Muscle of back (tissue), 13 donors: ENCODE measurements at places on chromosomes 2 and 18. TPM values are rescaled to one million over a fixed set of nuclear protein-coding genes. Genes with fewer than 3 reads are reported as not detected.

The LONRF2 gene
- polyA plus RNA-seq: 1.0 TPM

The SKA1 gene
- polyA plus RNA-seq: 3.8 TPM

The CFAP210 gene
- polyA plus RNA-seq: 0.25 TPM

The RIF1 gene
- polyA plus RNA-seq: 64.3 TPM

The DYSF gene
- 116 TPM for polyA plus RNA-seq

The GPAT2 gene
- polyA plus RNA-seq: 5.1 TPM

DNA sequence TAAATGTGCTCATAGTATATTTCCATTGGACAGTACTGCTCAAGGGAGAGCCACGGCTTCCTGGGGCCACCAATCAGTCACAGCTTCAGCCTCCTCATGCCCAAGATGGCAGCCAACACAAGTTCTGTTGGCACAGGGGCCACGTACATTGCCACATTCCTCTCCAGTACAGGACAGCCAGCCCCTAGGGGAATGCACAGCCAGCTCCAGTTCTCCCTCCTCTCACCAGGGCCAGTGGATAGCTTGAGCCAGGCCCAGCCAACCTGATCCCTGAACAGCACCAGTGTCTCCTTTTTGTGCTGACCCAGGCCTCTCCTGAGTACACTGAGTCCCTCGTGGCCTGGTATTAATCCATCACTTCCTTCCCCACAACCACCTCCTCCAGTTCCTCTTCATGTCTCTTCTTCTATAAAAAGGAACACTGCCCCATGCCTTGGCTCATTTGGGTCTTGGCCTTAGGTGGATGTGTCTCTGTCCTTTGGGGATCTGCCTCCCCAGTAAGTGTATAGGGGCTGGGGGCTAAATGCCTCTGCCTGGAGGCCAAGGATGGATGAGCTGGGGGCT, 168.7 kb downstream of the TNS1 start:
- no peak for DNase-seq

GRCh38 chr2:234496835-234497593, at the start of gene ARL4C:
ARL4C (minus strand) TSS chr2:234497081; CDS start chr2:234496586, 495 bp downstream.
- DNase-seq: peak; percentile 75

- DNase-seq: no peak
Measured at GRCh38 chr18:56495884-56496283, 142.5 kb downstream of the TXNL1 start.

DNA sequence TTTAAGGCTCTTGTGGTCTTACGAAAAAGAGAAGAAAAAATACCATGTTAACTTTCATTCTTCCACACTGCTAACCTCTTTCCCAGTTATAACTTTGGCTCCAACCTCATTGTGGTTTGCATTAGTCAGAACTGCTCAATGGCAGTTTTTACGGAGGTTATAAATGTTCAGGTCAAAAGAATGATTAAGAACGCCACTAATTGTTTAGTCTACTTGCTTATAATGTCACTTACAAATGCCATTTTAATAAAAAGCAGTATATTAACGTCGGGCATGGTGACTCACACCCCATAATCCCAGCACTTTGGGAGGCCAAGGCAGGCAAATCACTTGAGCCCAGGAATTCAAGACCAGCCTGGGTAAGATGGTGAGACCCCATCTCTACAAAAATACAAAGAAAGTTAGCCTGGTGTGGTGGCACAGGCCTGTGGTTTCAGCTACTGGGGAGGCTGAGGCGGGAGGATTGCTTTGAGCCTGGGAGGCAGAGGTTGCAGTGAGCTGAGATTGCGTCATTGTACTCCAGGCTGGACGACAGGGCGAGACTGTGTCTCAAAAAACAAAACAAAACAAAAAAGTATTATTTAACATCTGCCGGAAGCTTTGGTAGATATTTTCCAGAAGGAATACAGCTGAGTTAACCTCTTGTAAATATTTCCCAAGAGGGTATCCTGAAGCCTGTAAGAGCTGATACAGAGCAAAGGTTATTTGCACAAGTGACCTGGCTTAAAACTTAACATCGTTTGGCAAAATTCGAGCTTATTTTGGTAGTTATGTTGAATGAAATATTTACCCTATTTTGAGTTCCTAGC, 5.1 kb downstream of the AGPS start:
- no peak for DNase-seq

GRCh38 chr18:26646901-26647300, 98.5 kb upstream of the KCTD1 start:
- no peak for DNase-seq

DNA sequence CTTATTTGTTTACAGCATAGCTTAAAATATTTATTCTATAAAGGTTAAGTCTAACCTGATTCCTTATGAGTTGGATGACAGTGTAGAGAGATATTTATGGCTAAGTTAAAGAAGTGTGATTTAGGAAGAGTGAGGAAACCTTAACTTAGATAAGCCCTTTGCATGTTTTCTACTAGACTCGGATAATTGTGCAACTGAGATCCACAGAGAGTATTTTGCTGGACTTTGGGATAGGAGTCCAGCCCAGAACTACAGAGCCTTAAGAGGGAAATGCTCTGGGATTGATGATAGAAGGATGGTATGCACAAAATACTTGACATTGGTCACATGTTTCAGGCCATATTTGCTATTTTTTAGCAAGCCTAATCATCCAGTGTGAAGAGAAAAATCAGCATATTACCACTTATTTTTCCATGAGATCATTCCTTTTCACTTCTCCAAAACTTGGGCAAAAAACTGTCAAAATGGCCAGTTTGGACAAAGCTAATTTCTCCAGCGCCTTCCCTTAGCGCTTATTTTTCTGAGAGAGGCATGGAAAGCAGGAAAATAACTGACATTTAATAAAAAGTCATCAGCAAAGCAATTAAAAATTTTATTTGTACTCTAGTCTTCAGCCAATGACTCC, 3.1 kb downstream of the CD28 start:
- DNase-seq: no peak

DNA sequence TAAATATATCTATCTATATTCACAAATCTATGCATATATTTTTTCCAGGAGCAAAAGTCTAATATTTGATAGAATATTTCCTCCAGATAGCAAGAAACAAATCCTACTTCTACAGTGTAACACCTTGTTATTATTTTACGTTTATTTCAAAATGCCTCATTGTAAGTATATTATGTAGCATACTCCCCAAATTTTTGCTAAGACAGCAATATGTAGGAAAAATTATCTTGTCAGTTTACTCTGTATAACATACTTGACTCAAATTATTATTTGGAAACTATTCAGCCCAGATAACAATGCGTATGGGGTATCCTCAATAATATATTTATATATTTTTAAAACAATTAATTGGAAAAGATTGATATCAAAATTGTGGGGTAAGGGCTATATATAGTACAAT, 313.2 kb downstream of the NR4A2 start:
- no peak for DNase-seq

DNA sequence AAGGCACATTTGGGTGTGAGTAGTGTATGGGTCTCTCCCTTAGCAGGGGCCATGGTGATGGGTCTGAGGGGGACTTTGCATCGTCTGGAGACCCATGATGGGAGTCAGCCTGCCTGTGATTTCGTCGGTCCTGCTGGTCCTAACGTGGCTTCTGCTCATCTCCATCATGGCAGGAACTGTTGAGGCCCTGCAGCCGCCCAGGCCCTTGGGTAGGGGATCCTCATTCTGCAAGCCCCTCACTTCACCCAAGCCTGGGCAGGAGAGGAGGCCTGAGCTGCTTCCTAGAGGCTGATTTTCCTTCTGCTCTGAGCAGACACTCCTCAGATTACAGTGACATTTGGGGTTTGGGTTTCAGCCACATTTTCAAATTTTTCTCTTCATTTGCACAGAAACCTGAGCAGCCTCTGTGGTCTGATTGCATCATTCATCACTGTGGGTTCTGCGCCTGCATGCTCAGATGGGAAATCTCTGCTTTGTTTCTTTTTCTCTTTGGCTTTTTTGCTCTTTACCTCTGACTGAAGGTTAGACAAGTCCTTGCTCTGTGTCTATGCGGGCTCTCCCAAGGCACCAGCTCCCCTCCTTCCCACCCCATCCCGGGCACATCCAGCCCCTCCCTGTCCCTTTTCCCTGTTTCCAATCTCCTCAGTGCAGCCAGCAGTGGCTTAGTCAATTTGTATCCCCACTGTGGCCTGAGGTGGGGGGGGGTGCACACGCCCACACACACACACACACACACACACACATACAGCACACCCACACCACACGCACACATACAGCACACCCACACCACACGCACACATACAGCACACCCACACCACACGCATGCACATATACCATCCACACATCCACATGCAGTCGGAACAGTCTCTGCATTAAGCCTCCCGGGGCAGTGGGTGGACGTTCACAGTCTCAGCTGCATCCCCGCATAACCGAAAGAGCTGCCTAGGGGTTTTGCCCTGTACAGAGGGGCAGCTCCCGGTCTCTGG, 305.4 kb upstream of the HS6ST1 start:
- DNase-seq: peak; percentile 65

GRCh38 chr18:30334781-30335180, 707.8 kb downstream of the DSC3 start:
- no peak for DNase-seq

GRCh38 chr2:146312899-146313298, 1531.9 kb upstream of the ACVR2A start:
- DNase-seq: peak; percentile 28

DNA sequence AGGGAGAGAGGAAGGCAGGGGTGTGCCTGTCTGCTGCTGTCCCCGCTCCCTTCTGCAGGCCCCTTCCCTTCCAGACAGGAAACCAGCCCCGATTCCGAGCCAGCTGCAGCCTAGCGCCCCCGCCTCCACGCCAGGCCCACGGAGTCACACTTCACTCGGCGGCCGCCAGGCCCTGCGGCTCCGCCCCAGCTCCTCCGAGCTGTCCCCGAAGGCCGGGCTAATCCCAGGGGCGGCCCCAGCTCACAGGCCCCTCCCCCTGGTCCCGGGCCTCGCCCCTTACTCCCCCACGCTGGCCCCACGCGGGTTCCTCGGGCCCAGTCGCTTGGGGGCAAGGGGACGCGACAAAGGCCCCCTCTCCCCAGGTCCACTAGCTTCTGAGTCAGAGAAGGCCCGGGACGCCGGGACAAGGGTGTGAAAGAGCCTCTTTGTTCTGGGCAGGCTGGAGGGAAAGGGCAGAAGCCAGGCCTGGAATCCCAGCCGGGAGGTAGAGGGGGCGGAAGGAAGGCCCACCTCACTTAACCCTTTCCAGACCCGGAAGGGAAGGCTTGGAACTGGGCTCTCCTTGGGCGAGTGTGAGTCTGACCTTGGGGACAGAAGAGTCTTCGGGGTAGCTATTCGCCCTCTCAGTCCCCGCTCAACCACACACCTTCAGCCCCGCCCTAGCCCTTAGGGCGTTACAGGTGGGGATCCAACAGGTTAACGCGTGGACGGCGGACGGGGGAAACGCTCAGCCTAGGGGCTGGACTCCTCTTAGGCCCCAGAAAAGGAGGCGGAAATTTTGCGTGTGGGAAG, 1.2 kb downstream of the RTKN start:
- peak; percentile 92 for DNase-seq

- DNase-seq: no peak
Measured at GRCh38 chr18:46069524-46069923, 2.5 kb downstream of the PSTPIP2 start.

- DNase-seq: no peak
Measured at GRCh38 chr2:202079310-202079709, 6.3 kb downstream of the KIAA2012 start.

GRCh38 chr2:129801575-129801974, 177.9 kb upstream of the RAB6C start:
- DNase-seq: no peak

DNA sequence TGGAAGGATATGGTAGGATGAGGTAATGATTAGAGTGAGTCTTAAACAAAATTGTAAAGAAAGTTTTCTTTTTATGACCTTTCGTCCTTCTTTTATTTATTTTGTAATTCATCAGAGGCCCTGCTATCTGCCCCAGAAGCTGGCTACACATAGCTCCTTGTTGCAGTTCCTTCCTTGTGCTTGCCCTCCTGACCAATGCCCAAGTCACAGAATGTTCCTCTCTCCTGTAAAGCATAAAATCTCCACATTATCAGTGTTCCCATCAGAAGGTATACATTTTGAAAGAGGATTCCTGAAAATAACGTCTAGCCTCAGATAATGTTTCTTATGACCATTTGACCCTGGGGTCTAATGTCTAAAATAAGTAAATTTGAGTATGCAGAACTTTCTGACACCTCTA, 78.3 kb downstream of the RND3 start:
- DNase-seq: no peak
